Stromal cell of bone marrow (primary cell): ENCODE measurements at places on chromosomes 4 and X.

DNA sequence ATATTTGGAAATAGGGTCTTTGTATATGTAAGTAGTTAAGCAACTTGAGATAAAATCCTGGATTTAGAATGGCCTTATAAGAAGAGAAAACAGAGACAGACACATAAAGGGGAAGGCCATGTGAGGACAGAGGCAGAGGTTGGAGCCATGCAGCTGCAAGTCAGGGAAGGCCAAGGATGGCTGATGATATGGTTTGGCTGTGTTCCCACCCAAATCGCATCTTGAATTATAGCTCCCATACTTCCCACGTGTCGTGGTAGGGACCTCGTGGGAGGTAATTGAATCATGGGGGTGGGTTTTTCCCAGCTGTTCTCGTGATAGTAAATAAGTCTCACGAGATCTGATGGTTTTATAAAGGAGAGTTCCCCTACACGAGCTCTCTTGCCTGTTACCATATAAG lies 76.3 kb downstream of the STK32B start:
- DNase-seq: no peak

- DNase-seq: no peak
Measured at GRCh38 chr4:76836860-76837562, 60.9 kb downstream of the SOWAHB start.

DNA sequence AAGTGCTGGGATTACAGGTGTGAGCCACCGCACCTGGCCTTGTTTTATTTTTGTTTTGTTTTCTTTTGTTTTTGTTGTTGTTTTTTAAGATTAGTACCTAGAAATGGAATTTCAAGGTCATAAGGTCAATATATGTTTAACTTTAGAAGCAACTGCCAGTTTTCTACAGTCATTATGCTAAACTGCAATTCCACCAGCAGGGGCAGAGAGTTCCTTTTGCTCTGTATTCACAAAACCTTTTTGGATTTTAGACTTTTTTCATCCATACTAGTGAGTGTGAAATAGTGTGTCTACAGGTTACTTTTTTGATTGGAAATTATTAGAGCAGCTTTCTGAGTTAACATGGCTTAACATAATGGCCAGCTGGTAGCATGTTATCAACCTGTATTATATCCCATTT lies 580.6 kb downstream of the TRIML1 start:
- DNase-seq: no peak

GRCh38 chr4:57303012-57303751 lies 193.0 kb upstream of the IGFBP7 start:
- no peak for DNase-seq

GRCh38 chr4:1500231-1500965 lies 94.2 kb upstream of the NKX1-1 start:
- DNase-seq: no peak

- DNase-seq: no peak
Measured at GRCh38 chr4:142528433-142528832, 317.7 kb downstream of the INPP4B start.

DNA sequence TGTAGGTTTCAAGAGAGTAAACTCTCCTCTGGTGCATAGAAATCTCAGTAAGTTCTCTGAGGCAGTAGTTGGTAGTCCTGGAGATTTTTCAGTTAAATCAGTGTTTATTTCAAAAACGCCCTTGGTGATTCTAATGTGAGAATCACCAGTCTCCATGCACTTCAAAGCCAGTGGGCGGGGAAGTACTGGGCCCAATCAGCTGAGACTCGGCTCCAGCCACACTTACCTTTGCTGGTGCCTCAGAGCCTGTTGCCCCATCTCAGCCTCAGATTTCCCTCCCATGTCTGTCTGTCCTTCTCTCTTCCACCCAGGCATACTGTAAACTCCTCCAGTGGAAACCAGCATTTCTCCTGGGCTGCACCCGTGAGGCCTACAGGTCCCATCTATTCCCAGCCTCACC lies 7.4 kb upstream of the MGST2 start:
- no peak for DNase-seq

GRCh38 chr4:161817914-161818313 lies 345.9 kb downstream of the FSTL5 start:
- no peak for DNase-seq

GRCh38 chr4:139144911-139145551 lies 32.0 kb downstream of the ELF2 start:
- no peak for DNase-seq

- no peak for DNase-seq
Measured at GRCh38 chrX:133307637-133308498, 89.7 kb upstream of the TFDP3 start.

- no peak for DNase-seq
Measured at GRCh38 chr4:44415251-44415650, 33.4 kb downstream of the KCTD8 start.

DNA sequence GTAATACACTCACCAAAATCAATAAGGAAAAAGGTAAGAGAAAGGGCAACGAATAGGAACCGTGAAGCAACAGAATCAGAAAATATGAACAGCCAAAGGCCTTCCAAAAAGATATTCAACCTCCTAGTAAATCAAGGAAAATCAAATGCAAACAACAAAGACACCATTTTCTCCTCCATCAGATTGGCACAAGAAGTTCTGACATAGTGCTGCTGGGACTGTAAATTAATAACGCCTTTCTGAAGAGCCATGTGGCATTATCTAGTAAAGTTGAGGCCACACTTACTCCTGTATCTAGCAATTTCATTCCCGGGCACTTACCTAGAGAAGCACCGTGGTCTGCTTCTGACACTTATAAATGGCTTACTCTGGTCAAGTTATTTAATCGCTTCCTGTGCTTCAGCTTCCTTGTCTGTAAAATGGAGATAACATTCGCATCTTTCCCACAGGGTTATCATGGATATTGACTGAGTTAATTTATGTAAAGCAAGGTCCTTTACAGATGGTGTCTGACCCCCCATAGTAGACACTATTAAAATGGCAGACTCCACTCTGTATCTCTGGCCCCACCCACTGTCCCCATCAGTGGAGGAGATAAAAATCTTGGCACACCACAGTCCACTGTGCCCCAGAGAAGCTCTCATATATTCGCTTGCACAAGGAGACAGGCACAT lies 20.5 kb upstream of the ENPP6 start:
- DNase-seq: no peak

GRCh38 chrX:15221321-15221720 lies 48.6 kb downstream of the ASB9 start:
- DNase-seq: no peak

DNA sequence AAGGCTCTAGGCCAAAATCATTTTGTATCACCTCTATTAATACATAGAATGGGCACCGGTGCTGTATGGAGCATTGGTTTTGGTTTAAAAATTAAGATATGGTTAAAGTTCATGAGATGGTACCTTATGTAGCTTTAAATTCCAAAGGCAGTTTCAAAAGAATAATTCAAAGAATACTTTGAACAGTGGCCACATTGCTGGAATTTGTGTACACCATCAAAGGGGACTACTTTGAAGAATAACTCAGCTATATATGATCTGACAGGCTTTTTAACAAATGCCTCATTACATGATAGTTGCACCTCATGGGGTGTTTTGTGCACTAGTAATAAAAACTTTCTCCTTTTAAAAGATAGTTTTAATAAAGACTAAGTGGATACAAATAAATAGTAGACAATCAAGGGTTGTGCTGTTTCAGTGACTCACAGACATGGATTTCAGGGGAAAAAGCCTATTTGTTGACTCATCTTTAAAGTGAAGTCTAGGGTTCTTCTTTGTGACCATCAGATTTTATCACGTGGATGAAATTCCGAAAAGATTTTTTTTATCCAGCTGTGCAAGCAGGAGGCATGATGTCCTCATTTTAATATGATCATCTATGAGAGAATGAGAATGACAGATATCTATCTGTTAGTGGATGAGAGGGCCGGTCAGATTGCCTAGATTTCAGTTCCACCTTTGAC lies 12.8 kb downstream of the MTM1 start:
- DNase-seq: peak; percentile 38

GRCh38 chrX:39577985-39578869 lies 519.5 kb downstream of the BCOR start:
- DNase-seq: no peak

DNA sequence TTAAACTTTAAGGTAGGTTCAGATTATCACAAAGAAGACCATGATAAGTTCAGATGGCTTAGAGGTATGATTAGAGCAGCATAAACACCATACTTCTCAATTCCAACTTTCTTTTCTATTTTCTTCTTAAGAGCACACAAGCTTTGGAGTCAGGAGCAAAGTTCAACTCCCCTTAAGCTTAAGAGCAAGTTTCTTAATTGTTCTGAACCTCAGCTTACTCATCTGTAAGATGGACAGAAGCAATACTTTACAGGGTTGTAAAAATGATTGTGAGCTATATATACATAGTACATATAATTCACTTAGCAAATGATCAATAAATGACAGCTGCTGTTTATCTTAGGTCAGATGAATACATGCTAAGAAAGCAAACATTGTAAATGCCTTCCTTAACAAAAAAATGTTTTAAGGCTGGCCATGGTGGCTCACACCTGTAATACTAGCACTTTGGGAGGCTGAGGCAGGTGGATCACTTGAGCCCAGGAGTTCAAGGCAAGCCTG lies 25.0 kb upstream of the RPS3A start:
- no peak for DNase-seq

DNA sequence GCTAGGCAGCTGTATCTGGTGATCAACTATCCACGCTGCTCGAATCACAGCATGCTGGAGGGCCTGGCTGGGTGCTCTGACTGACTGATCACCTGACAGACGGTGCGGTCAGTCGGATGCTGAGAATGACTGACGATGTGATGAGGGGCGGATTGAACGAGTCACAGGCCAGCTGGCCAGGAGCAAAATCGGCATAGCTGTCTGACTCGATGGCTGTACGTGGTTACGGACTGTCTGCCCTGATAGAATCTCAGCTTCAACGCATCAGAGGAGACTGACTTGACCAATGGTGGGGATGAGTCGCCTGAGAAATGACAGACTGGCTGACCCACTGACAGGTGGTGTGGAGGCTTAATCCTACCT lies 1.0 kb upstream of the SUV39H1 start:
- no peak for DNase-seq

DNA sequence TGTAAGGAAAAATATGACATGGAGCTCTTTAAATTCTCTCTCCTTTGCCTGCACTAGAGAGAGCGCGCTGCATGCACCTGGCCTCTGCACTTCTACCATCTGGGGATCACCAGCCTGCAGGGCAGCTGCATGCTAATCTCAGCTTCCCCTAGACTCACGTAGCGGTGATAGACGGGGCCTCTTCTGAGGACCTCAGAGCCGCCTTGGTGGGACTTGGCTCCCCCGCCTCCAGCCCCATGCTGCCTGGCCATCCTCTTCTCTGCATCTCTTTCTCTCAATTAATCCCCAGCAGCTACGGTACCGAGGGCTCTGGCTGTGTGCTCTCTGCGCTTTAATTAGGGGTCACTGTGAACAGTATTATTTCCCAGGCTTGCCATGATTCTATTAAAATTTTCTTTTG lies 52.8 kb upstream of the PSAPL1 start:
- DNase-seq: no peak

- DNase-seq: no peak
Measured at GRCh38 chrX:56382278-56382677, 150.1 kb downstream of the KLF8 start.

- no peak for DNase-seq
Measured at GRCh38 chr4:139273835-139274234, 6.2 kb downstream of the MGARP start.

GRCh38 chr4:78058591-78059523 lies 1.7 kb downstream of the FRAS1 start:
- no peak for DNase-seq

- DNase-seq: no peak
Measured at GRCh38 chrX:39601231-39602177, 496.3 kb downstream of the BCOR start.
